ENCODE measurements at places on chromosomes 6 and 20.

DNA sequence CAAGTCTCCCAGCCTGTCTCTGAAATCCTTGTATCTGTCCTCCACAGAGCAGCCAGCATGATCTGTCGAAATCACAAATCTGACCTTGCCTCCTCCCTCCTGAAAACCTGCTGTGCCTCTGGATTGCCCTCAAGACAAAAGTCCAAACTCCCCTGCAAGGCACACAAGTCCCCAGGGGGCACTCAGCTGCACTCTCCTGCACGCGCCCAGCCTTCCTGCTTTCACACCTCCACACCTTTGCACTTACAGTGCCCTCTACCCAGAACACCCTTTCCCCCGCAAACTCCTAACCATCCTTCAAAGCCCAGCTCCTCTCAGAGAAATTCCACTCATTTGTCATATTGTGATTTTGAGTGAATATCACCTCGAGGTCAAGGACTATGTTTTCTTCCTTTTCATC is 83.4 kb upstream of the TOP1 start:
- DNase-seq, result no peak

GRCh38 chr6:15109338-15110090 is 136.4 kb upstream of the JARID2 start:
- DNase-seq, result no peak

- DNase-seq, result no peak
Measured at GRCh38 chr6:127641905-127642304, 64.9 kb downstream of the C6orf58 start.

GRCh38 chr6:3432416-3432815 is 24.4 kb downstream of the SLC22A23 start:
- DNase-seq, result no peak

DNA sequence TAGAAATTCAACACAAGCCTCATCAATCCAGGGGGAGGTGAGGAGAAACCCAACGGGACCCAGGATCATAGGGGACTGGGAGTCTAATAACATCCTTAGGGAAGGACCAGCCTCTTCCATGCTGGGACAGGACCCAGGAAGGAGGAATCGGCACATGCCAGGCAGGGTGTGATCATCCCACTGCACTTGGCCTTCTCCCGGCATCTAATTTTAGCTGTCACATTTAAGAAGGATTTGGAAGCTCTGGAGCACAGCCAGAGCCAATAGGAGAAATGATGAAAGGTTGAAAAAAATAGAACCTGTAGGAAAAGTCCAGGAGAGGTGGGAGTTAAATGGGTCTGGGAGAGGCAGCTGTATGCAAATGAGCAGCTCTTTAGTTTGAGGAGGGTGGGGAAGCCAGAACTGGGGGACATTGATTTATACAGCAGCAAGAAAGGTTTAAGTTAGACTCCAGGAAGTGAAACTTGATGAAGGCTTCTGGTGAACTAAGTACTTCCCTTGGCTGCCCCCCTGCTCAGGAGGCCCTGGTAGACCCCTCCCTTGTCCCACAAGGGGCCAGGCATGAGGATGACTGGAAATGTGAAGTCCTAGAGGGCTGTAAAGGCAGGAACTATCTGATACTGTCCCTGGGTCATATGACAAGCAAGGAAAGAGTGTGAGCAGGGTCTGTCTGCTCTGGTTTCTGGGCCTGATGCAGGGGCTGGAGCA is 260.3 kb downstream of the LRFN2 start:
- no peak for DNase-seq

- DNase-seq, result no peak
Measured at GRCh38 chr6:77619114-77619513, 33.7 kb upstream of the MEI4 start.

DNA sequence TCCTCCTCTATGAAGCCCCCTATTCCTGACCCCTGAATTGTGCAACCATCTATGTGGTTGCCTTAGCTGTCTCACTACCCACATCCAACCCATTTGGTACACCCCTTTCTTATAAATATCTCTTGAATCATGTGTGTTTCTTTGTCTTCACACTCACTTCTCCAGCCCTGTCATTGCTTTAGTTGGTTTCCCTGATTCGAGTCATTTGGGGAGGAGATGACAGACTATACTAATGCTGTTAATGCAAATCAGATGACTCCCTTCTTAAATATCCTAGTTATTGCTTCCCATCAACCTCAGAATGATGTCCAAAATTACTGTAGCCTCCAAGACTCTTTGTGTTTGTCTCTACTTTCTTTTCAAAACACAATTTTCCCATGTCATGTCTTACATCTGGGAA is 23.0 kb downstream of the SLC35D3 start:
- no peak for DNase-seq

DNA sequence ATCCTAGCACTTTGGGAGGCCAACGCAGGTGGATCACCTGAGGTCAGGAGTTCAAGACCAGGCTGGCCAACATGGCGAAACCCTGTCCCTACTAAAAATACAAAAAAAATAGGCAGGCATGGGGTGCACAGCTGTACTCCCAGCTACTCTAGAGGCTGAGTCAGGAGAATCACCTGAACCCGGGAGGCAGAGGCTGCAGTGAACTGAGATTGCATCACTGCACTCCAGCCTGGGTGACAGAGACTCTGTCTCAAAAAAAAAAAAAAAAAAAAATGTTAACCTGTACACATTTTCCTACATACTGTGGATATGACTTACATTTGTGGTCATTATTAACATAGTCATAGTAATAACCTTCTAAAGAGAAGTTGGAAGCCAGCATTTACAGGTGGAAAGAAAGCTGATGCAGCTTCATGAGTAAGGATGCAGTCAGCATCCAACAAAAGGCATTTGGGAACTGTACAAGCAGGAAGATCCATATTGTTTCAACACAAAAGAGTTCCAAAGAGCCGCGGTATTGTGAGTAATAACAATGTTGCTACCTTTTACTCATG is 186.2 kb downstream of the GPX5 start:
- DNase-seq, result no peak

DNA sequence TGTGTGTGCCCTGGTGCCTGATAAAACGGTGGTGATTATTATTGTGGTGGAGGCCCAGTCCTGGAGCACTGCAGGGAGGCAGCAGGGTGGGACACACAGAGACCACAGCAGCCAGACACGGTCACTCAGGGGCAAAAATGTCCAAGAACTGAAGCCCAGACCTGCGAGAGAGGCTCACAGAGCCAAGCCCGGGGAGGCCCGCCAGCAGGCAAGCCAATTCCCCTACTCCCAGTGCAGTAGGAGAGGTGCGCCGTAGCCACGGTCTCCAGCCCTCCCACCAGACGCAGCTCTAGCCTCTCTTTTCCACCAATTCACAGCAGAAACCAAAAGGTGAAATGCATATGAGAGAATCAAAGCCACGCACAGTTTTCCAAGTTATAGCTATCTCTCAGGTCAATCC is 179.4 kb upstream of the TAB2 start:
- DNase-seq, result peak; percentile 64

DNA sequence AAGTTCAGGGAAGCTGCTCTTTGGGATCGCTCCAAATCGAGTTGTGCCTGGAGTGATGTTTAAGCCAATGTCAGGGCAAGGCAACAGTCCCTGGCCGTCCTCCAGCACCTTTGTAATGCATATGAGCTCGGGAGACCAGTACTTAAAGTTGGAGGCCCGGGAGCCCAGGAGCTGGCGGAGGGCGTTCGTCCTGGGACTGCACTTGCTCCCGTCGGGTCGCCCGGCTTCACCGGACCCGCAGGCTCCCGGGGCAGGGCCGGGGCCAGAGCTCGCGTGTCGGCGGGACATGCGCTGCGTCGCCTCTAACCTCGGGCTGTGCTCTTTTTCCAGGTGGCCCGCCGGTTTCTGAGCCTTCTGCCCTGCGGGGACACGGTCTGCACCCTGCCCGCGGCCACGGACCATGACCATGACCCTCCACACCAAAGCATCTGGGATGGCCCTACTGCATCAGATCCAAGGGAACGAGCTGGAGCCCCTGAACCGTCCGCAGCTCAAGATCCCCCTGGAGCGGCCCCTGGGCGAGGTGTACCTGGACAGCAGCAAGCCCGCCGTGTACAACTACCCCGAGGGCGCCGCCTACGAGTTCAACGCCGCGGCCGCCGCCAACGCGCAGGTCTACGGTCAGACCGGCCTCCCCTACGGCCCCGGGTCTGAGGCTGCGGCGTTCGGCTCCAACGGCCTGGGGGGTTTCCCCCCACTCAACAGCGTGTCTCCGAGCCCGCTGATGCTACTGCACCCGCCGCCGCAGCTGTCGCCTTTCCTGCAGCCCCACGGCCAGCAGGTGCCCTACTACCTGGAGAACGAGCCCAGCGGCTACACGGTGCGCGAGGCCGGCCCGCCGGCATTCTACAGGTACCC is at the start of gene ESR1:
ESR1 (plus strand) TSS at position 170 of the 858 bp plus-strand sequence; CDS start at position 401, 231 bp downstream.
- DNase-seq, result peak; percentile 45

GRCh38 chr6:54198134-54198533 is 86.9 kb downstream of the MLIP start:
- no peak for DNase-seq

GRCh38 chr20:31759836-31760518 is 20.9 kb downstream of the TPX2 start:
- DNase-seq, result no peak

- peak; percentile 72 for DNase-seq
Measured at GRCh38 chr20:33697129-33697528, 10.9 kb upstream of the E2F1 start.

DNA sequence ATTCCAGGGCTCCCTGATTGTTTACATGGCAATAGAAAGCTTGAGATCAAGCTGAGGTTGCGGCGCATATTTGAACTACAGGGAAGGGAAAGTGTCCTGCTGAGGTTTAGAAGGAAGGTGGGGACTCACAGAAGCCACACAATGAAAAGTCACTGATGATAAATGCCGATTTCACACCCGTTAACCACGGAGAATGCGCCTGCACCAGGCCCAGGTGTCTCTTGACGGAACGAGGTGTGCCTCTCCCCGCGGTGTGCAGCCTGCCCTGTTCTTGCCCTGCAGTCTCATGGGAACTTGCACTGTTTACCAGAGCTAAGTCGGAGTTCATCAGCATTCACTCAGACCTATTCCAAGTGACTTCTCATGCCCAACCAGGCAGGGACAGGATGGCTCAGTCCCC is 90.3 kb downstream of the LY86 start:
- DNase-seq, result no peak

DNA sequence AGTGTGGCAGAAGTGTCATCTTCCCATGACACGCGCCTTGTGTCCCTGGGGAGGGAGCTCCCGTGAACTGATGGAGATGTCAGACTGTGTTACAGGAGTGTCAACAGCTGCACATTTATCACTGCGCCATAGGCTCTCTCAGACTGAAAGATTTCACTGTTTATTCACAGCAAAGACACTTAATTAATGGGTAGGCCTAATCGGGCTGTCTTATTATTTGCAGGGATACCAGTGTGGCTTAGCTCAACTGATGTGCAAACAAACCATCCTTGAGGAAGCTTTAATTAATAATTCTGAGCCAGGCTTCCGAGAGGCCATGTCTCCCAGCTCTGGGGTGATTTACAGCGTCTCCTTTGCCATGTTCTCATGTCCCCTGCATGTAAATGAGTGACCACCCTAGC is 771.0 kb downstream of the QKI start:
- DNase-seq, result no peak

DNA sequence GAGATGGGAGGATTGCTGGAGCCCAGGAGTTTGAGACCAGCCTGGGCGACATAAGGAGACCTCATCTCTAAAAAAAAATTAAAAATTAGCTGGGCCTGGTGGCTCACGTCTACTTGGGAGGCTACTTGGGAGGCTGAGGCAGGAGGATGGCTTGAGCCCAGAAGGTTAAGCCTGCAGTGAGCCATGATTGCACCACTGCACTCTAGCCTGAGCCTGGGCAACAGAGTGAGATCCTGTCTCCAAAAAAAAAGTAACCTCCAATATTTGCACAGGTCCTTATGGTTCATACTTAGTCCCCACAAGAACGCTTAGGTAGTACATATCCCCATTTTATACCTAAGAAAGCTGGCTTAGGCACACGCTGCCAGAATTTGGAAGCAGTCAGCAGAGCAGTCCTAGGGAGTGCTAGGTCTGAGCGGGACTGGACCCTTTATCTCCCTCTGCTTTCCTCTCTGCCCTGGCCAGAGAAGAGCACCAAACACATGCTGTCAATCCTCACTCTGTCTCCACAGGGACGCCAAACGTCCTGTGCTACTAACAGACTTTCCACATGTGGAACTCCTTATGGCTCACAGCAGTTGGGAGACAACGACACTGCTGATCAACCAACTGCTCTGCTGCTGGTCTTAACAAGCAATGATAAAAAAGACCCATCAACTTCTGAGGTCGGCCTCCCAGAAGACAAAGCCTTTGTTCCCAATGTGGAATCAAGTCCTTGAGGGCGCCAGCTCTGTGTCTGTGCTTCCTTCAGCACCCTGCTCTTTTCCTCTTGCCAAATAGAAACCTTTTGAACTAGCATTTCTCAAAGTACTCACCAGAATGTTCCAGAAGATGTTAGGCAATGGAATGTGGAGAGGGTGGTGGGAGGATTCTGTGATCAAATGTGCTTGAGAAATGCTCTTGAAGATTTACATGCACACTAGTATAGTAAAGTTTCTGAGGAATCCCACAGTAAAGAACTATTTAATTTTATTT is 226.3 kb upstream of the DTNBP1 start:
- peak; percentile 39 for DNase-seq

- no peak for DNase-seq
Measured at GRCh38 chr20:58696411-58696961, 3.9 kb downstream of the NPEPL1 start.

GRCh38 chr20:58229198-58229798 is 845 bp upstream of the ANKRD60 start:
- no peak for DNase-seq

DNA sequence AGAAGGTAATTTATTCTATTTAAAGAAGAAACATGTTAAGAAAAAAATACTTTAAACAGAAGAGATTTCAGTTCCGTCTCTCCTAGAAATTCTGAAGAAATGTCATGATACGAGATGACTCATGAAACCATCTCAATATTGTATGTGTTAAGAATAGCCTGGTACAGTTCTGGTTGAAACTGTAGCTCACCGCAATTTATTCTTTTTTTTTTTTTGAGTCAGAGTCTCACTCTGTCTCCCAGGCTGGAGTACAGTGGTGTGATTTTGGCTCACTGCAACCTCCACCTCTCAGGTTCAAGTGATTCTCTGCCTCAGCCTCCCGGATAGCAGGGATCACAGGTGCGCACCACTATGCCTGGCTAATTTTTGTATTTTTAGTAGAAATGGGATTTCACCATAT is 103.3 kb downstream of the ARHGAP18 start:
- DNase-seq, result no peak

- no peak for DNase-seq
Measured at GRCh38 chr20:6115221-6115895, 7.5 kb downstream of the FERMT1 start.

DNA sequence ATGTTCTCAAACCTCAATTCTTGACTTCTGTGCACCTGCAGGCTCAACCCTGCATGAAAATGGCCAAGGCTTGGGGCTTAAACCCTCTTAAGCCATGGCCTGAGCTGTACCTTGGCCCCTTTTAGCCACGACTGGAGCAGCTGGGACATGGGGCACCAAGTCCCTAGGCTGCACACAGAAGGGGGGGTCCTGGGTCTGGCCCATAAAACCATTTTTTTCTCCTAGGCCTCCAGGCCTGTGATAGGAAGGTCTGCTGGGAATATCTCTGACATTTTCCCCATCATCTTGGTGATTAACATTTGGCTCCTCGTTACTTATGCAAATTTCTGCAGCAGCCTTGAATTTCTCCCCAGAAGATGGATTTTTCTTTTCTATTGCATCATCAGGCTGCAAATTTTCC is 119.4 kb upstream of the VGLL2 start:
- DNase-seq, result no peak

GRCh38 chr6:146990284-146990683 is 213.9 kb upstream of the STXBP5 start:
- no peak for DNase-seq

Data from left ventricle myocardium superior (tissue), 1 donor.